OCI-LY7 (cell line): ENCODE measurements at places on chromosomes 5 and 9.

DNA sequence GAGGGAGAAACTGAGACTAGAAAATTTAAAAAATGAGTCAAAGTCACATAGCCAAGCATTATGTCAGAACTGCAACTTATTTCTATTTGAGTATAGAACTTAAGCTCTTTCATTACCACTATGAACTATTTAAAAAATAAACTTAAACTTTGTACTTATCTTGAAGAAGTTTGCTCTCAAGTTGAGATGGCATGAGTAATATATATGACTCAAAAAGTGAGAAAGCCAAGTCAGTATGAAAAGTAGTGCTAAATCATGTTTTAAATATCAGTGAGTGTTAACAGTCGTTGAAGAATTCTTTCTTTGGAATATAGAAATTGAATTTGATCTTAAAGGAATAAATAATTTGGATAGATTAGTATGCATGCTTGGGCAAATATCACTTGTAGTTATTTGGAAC lies 36.3 kb upstream of the CDH10 start:
- DNase-seq = no peak

- no peak for DNase-seq
These were observed 653.1 kb upstream of the KLF4 start for GRCh38 chr9:108142504-108143201.

DNA sequence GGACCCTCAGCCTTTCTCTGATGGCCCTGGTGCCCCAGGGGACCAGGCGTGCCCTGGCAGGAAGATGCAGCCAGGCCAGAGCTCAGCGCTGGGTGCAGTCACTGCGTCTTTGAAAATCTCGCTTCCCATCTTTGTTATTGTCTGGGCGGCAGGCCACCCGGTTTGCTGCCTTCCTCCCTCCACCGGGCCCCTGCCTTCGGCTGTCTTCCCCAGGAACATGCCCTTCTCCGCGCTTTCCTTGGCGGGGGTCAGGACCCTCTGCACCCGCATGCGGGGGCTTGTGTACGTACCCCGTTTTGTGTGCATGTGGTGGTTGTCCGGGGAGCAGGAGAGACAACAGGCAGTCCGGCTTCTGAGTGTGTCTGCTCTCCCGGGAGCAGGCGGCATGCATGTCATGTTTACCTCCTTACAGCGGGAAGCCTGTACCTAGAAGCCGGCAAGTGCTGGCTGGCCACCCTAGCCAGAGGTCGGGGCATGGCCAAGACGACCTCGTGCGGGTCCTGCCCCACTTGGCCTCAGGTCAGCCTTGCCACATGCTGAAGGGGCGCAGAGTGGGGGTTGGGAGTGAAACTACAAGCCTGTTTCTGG lies 49.5 kb downstream of the DAB2IP start:
- DNase-seq = peak; percentile 52

DNA sequence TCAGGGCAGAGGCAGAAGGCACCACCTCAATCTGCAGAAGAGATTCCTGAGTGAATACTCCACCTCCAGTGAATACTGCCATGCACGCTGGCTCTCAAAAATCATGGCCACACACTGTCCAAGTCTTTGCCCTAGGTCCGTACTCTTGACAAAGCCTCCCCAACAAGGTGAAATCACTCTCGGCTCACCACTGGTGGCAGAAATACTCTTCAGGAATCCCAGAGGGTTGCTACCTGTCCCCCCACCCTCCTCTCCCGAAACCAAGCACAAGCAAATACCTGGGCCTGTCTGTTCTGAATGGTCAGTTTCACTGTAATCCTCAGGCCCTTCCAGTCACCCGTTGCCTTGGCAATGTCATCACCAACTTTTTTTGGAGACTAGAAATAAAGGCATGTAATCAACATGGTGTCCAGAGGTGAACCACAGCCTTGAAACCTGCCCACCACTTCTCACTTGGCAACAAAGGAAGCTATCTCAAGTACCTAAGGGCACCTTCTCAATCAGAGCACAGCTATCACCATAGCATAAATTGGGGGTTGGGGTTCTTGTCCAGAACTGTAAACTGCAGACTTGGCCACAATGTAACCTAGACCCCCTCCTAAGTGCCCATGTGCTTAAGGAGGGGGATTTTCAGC lies 1.8 kb downstream of the RPL12 start:
- peak; percentile 30 for DNase-seq

DNA sequence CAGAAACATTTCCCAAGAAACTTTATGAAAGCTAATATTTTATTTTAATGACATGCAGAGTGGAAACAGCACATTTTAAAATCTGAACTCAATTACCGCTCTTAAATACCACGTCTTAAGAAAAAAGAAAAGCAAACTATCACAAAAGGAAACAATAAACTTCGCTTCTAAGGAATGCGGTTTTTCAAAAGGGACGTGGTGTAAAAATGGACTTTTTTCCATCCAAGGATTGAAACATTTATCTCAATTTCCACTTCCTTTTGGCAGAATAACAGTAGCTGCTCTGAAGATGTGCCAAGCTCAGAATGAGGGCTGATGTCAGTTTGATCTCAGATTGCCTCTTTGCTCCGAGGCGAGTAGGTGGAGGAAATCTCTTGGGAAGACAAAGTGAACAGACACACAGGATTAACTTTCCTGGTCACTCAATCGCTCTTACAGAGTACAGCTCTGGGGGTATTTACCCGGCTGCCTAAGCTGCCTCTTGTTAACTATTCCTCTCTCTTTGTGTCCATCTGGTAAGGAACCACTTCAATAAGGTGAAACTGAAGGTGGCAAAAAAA lies 158.5 kb downstream of the TRPM6 start:
- no peak for DNase-seq

GRCh38 chr5:171390883-171391677 lies 3.4 kb downstream of the NPM1 start:
- DNase-seq = no peak

GRCh38 chr5:115179394-115180164 lies 9.9 kb upstream of the TRIM36 start:
- DNase-seq = no peak

DNA sequence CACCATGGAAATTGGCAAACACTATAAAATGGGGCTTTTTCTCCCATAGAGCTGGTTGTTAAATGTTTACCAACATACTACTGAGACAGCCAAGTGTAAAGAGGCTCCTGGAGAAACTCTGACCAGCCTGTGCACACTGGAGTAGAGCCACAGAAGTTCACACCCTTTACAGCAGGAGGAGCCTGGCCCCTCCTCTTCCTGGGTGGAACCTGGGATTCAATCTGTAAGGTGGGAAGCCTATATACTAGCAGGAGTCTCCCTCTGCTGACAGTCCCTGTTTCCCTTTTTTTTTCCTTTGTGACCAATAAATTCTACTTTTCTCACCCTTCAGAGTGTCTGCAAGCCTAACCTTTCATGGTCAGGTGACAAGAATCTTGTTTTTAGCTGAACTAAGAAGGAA lies 10.4 kb upstream of the SLC30A5 start:
- no peak for DNase-seq

- peak; percentile 2 for DNase-seq
These were observed 106.6 kb downstream of the SIL1 start for GRCh38 chr5:139091439-139092156.

DNA sequence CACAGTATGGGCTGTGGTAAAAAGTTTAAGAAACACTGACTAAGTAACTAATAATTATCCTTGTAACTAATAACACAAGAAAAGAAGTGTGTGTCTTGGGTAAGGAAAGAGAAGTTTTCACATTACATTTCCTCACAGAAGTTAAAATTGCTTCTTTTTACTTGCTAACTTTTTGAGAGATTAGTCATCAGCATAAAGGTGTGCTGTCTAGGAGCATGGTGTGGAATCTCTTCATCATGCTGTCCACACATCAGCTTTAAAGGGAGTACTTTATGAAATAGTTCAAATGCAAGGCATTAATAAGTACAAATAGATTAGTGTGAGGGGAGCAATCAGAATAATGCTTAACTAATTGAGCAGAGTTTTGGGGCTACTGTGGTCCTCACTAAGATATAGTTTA lies 29.8 kb downstream of the WDR36 start:
- DNase-seq = no peak

GRCh38 chr5:142110046-142110531 lies 1.5 kb downstream of the NDFIP1 start:
- DNase-seq = peak; percentile 40

DNA sequence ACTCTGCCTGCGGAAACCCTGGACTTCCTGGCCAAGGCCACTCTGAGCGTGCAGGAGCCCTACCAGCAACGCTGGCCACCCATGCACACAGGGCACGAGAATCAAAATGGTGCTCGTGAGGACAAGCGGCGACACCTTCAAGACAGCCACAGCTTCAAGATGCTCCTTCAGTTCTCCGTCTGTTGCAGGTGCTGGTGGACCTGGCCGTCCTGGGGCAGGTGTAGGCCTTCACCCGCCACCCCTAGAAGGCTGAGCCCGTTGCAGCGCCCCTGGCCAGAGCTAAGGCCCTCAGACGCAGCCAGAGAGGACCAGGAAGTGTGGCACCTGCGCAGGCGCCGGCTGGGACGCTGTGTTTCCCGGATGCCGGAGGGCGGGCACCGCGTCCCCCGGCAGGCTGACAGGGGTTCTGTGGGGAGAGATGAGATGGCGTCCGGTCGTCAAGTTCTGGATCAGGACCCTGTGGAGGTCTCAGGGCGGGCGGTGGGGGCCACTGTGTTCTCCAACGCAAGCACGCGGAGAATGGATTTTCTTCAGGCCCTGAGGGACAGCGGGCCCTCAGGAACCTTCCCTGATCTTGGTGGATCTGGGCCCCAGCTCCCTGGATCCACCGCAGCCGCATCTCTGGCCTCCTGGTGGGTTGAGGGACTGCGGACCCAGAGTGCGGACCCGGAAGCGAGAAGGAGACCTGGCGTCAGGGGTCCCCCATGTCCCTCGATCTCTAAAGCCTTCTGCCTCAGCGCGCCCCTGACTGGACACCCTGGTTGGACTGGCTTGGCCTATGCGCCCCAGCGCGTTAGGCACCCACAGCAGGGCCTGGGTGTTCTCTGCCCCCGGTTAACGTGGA lies 1770.8 kb upstream of the CDH9 start:
- no peak for DNase-seq
